Gastroesophageal sphincter (tissue), 4 donors: ENCODE measurements at places on chromosomes 1 and 21.

DNA sequence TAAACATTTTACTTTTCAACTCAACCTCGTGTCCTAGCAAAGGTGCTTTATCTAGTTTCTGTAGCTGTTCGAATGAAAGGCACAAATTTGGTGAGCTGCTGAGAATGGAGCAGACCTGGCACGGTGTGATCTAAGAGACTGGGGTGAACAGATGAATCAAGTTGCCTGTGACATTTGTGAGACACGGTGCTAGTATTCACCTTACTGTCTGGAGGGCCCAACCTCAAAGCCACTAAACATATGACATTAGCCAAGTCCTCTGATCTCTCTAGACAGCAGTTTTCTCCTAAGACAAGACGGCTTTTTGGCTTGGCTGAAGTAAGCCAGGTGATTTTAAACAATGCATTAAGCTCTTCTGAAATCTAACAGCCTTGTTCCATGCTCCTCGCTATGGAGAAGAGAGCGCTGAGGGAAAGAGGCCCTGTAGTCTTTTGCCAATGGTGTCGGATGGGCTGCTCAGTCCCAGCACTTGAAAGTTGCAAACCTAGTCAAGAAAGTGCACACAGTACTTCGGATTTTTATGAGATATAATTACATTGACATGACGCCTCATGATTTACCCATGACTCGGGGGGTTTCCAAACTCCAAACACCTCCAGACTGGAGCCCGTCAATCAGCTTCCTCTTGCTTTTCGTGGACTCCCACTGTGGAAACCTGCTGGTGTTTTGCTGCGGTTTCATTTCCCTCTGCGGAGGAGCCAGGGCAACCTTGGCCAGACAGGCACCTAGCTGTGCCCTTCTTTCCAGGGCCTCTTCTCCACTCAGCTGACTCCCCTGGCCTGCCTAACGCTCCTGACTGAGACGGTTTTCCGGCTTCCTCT is 794 bp upstream of the TOR3A start:
- ATAC-seq: no peak

- no peak for ATAC-seq
Measured at GRCh38 chr1:38152351-38153065, 105.9 kb upstream of the POU3F1 start.

GRCh38 chr1:211831558-211832323 is 1.2 kb upstream of the LPGAT1 start:
- ATAC-seq: no peak

DNA sequence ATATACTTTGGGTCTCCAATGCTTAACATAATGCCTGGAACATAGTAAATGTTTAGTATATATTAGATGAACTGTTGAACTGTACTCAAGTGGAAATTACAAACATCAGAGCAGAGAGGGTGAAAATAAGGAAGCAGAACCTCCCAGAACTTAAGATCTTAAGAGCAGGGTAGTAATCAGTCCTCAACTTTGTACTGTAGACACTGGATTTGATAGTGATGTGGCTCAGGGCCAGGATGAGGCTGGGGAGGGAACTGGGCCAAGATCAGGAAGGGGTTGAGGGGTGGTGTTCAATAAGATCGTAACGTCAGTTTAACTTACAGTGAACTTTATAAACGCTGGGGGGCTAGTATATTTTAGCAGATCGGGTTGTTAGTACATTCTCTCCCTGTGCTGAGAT is 15.4 kb downstream of the MPZL1 start:
- ATAC-seq: no peak

GRCh38 chr1:200638073-200638472 is 17.5 kb upstream of the KIF14 start:
- ATAC-seq: no peak
